RPMI8226 (cell line): ENCODE measurements at places on chromosomes 1 and 21.
A peak's percentile ranks its signal among the peaks of the same experiment; 100 is the strongest.

DNA sequence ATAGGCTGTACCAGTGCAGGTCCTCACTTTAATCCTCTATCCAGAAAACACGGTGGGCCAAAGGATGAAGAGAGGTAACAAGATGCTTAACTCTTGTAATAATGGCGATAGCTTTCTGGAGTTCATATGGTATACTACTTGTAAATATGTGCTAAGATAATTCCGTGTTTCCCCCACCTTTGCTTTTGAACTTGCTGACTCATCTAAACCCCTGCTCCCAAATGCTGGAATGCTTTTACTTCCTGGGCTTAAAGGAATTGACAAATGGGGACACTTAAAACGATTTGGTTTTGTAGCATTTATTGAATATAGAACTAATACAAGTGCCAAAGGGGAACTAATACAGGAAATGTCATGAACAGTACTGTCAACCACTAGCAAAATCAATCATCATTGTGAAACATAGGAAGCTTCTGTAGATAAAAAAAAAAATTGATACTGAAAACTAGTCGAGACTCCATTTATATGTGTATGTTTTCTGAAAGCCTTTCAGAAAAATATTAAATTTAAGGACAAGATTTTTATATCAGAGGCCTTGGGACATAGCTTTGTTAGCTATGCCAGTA lies 7.0 kb downstream of the SOD1 start:
- DNase-seq = no peak

DNA sequence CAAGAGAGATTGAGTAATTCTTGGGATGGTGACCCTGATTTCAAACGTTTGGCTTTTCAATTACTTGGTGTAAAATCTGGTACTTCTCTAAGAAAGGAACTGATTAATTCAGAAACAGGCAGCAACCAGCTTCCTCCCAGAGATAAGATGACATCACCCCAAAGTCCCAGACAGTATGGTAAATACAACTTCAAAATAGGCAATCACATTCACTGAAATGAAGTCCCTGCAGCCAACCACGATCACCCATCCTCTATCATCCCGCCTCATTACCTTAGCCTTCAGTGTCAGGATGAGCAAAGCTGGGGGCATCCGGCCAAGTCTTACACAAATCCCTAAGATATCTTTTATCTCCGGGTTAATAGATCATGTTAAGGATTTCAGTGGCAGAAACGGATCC lies 26.4 kb upstream of the RUNX1 start:
- DNase-seq = no peak

GRCh38 chr1:44549510-44549909 lies 124.8 kb downstream of the TMEM53 start:
- DNase-seq = no peak

- no peak for DNase-seq
Measured at GRCh38 chr1:98739762-98740161, 78.2 kb downstream of the SNX7 start.

GRCh38 chr21:16421965-16422364 lies 692.2 kb downstream of the USP25 start:
- no peak for DNase-seq

- DNase-seq = no peak
Measured at GRCh38 chr1:6870086-6870485, 84.8 kb downstream of the CAMTA1 start.

- DNase-seq = no peak
Measured at GRCh38 chr1:185693654-185694053, 40.5 kb upstream of the HMCN1 start.

DNA sequence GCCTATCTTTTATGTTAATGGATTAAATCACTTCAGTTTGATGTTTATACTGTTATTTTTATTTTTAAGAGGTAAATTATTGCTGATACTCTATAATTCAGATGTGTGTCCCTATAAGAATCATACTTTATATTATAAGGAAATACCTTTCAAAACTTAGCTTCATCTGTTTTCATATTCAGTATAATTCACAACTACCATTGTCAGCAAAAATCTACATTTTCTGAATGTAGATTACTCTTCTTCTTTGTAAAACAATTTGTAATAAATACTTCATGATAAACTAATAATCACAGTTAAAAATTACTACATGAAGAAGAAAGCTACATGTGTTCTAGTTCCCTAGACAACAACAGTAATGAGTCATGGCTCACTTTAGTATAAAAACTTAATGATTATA lies 115.4 kb upstream of the SERTAD4 start:
- no peak for DNase-seq

GRCh38 chr1:201740670-201741111 lies 88.3 kb upstream of the IPO9 start:
- peak; percentile 76 for DNase-seq

GRCh38 chr1:49297783-49298182 lies 521.1 kb upstream of the BEND5 start:
- DNase-seq = no peak

GRCh38 chr1:159916242-159917051 lies 8.9 kb downstream of the TAGLN2 start:
- DNase-seq = no peak

GRCh38 chr1:6958407-6959030 lies 173.3 kb downstream of the CAMTA1 start:
- no peak for DNase-seq

DNA sequence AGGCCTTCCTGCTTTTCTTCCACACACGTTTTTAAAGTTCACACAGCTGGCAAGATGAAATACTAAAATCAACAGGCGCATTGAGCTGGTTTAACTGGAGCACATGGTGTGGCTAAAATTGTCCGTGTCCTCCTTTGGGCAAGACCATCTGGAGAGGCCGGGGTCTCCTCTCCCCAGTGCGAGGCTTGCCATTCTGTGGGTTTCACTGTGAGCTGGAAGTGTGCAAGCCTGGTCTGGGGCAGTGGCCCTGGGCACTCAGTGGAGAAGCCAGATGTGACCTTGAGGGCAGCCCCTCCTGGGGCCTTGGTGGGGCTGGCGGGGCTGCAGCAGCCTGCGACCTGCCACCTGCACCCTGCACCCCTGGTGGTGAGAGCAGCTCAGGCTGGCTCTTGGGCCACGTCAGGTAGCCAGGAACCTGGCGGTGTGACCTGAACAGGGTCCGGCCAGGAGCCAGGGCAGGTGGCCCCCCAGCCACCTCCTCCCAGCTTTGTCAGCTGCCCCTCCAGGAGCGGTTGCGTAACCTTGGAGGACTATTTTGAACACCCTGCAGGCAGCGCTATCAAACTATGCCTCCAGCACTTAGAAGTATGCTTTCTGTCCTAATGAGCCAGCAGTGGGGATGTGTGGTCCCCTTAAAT lies 52.4 kb downstream of the SLC37A1 start:
- DNase-seq = no peak
